MG63 (cell line): ENCODE measurements at places on chromosomes 7 and 10. TPM values are rescaled to one million over a fixed set of nuclear protein-coding genes. Genes with fewer than 3 reads are reported as not detected.

- DNase-seq = no peak
Measured at GRCh38 chr10:64261092-64261491, 739.9 kb downstream of the REEP3 start.

GRCh38 chr10:50044941-50045664 is 22.7 kb upstream of the WASHC2A start:
- DNase-seq = no peak

GRCh38 chr7:521221-522070 is 1.8 kb upstream of the PDGFA start:
- DNase-seq = peak; percentile 39

Gene KLF14
- total RNA-seq = not detected in 2 replicates

- no peak for DNase-seq
Measured at GRCh38 chr10:69490876-69491275, 39.6 kb downstream of the TSPAN15 start.
